ENCODE measurements at places on chromosomes 13 and 19.

- no peak for DNase-seq
These were observed 1074.3 kb upstream of the PCDH9 start for GRCh38 chr13:68304286-68304893.

- no peak for DNase-seq
These were observed 20.5 kb upstream of the ZNF846 start for GRCh38 chr19:9789066-9789465.

- DNase-seq = no peak
These were observed 1.1 kb upstream of the PLVAP start for GRCh38 chr19:17378271-17378670.

GRCh38 chr13:78875792-78876580, 217.0 kb upstream of the OBI1 start:
- peak; percentile 17 for DNase-seq

- DNase-seq = no peak
These were observed 4.4 kb downstream of the WASF3 start for GRCh38 chr13:26561651-26562511.

GRCh38 chr19:2617393-2618165, 84.9 kb downstream of the GNG7 start:
- DNase-seq = no peak

GRCh38 chr13:37806666-37807065, 62.9 kb downstream of the TRPC4 start:
- DNase-seq = no peak

DNA sequence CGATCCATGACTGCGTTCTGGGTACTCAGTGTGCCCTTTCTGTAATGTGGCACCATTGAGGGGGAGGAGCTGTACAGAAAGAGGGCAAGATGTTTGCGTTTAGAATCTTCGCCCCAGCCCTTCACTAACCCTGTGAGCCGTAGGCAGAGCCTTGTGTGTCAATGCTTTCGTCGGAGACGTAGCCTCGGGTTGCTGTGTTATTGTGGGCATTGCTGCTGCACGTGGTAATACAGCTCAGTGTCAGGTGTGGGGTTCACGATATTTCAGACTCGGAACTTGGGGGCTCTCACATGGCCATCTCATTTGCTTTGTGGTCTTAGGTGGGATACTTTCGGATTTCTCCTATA, 6.1 kb downstream of the RPS9 start:
- no peak for DNase-seq

DNA sequence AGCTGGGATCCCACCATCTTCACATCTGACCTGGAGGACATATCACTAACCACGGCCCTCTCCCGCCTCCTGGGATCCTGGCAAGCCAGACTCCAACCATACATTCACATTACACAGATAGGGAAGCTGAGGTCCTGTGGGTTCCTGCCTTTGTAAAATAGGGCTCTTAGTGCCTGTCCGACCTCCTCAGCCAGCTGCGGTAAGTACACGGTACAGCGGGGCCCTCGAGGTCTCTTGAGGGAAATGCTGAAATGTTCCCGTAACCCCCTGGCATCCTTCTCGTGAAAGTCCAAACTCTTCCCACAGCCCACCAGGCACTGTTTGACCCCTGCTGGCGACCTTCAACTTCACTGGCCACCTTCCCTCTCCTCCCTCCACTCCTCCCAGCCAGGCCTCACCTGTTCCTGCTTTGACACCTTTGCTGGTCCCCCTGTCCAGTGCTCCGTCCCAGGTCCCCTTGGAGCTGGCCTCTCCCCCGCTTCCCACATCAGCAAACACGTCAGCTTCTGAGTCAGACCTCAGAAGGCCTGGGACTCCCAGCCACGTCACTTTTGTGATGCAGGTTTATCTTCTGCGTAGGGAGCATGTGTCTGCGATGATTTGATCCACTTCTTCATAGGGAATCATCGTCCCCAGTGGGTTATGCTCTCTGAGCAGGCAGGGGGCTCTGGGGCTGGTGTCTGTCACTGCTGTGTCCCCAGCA, 8.8 kb upstream of the GNG7 start:
- DNase-seq = no peak
